ENCODE measurements at places on chromosomes 5 and 9. TPM values are rescaled to one million over a fixed set of nuclear protein-coding genes. Genes with fewer than 3 reads are reported as not detected.

GADD45G gene
- total RNA-seq = 0.21 TPM

INSL4 gene
- 17.9 TPM for total RNA-seq

C8G gene
- 1.7 TPM for total RNA-seq

RGS7BP gene
- not detected for total RNA-seq

DNAJC18 gene
- total RNA-seq = 7.0 TPM

CTSV gene
- 13.0 TPM for total RNA-seq

ACTBL2 gene
- 0.07 TPM for total RNA-seq

SHOC1 gene
- not detected for total RNA-seq

TBC1D2 gene
- total RNA-seq = 10.5 TPM

BTNL3 gene
- not detected for total RNA-seq

PIP5K1B gene
- not detected for total RNA-seq
